ENCODE measurements at places on chromosomes 11 and 22.

DNA sequence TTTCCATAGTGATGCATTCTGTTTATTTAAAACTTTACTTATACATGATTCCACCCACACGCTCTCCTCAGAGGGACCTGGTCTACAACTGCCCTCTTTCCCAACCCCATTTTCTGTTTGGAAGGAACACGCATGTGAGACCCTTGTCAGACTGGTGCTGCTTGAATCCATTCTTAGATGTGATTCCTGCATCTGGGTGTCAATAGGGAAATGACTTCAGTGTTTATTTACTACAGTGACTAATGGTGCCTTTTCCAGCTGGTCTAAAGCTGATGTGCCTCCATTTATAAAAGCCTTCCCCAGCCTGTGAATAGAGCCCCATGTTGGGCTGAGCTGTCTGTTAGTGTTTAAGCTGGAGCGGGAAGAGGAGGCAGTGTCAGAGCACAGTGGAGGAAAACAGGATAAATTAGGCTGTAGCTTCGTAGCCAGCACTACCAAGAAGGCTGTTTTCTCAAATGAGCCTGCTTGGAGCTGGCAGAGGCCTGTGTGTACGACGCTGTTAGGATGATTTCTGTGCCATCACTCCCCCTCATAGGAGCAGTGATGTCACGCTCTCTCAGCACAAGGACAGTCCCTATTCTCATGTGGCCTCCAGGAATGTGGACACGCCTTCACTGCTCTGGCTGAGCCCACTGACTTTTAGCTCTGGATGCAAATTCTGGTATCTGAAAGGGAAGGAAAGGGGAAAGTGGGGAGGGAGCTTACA is 18.9 kb upstream of the C11orf96 start:
- DNase-seq, result no peak

GRCh38 chr11:120908461-120909181 is 115.3 kb upstream of the TBCEL start:
- DNase-seq, result no peak

DNA sequence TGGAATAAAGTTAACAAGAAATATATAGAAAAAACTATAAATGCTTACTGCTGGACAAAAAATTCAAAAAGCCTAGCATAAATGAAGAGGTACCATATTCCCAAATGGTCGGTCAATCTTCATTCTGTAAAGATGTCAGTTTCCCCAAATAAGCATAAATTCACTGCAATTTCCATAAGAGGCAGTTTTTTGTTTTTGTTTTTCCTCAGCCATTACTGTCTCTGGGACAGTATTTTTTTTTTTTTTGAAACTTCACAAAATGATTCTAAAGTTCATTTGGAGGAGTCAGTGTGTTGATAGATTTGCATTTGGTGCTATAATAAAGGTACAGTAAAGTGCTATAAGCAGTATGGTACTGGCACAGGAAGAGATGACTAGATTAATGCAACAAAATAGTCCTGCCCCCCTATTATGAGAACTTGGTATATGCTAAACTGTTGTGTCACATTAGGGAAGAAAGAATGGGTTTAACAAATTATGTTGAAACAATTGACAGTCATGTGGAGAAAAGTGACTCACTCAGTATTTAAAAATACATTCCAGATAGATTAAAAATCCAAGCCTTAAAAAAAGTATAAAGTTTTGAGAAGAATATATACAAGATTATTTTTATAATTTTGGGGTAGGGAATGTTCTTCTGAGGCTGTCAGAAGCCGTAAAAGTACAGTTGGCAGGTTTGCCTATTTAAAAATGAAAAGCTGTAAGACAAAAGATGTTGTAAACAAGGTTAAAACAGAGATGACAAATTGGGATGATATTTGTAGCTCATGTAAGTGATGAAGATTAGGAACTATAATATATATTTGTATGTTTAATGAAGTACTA is 2.6 kb upstream of the FTH1 start:
- DNase-seq, result no peak

DNA sequence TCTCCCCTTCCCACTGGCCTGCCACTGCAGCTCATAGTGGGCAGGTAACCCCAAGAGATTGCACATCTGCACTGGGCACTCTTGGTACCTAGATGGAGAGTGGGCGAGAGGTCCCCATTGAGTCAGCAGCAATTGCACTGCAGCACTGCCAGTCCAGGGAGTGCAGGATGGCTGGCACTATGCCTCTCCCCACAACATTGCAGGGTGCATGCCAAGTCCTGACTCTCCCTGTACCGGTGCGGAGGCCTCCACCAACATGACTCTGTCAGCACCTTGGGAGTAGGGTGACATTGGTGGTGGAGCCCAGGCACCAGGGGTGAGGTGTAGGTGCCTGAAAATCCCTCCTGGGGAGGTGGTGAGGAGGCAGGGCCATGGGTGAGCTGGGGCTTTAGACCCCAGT is 82.2 kb downstream of the TRAF6 start:
- no peak for DNase-seq

GRCh38 chr11:11141065-11141464 is 212.0 kb downstream of the CSNK2A3 start:
- DNase-seq, result no peak

GRCh38 chr22:30397656-30398635 is 1.1 kb downstream of the SEC14L2 start:
- DNase-seq, result no peak

DNA sequence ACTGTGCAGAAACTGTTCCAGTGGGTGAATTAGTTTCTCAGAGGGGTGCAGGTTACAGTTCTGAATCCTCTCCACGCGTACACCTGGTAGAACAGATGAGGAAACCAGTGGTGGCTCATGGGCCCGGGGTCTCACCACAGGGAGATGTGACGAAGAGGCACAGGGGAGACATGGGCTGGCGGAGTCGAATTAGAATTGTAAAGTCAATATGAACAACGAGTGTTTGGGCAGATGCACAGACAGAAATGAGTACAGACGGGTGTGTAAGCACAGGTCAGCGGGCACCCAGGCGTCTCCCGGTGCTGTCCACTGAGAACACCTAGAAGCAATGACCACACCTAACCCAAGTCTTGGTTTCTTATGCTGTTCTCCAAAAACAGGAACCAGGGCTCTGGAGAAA is 41.8 kb downstream of the GNB1L start:
- DNase-seq, result no peak

GRCh38 chr11:84261707-84262106 is 975.5 kb upstream of the CCDC90B start:
- DNase-seq, result no peak

- no peak for DNase-seq
Observed at GRCh38 chr11:31422703-31423102, 53.0 kb downstream of the DNAJC24 start.

DNA sequence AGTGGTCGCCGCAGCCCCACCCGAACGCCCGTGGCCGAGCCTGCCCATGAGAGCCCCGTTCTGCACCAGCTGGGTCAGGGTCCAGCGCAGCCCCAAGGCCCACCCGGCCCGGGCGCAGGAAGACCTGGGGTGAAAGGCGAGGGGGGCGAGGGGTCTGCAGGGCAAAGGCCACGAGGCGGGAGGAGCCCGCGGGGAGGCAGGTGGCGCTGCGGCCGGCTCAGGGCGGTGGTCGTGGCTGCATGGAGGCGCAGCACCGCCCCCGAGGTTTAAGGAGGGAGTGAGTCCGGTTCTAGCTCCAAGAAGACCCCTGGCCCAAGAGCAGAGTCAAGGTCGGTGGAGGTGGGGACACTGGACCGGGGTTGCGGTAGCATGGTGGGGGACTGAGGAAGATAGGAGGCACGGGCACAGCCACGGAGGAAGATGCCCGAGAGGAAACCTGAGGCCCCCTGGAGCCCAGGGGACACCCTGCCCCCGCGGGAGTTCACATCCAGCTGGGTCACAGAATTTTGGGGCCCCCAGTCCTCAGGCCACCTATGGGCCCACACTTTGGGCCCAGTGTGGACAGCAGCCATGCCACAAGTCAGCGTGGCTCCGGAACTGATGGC is 514 bp upstream of the HDAC10 start:
- DNase-seq, result no peak

GRCh38 chr11:114285599-114285998 is 10.6 kb upstream of the NNMT start:
- no peak for DNase-seq

GRCh38 chr11:61783717-61784505 is 8.5 kb downstream of the TMEM258 start:
- DNase-seq, result no peak

GRCh38 chr22:50507991-50508884 is at the start of gene NCAPH2:
NCAPH2 (plus strand) TSS chr22:50508224; CDS start chr22:50508338, 114 bp downstream.
- peak; percentile 97 for DNase-seq

GRCh38 chr11:94862926-94863880 is 95.0 kb downstream of the AMOTL1 start:
- DNase-seq, result no peak

GRCh38 chr11:102763440-102763839 is 17.0 kb downstream of the MMP10 start:
- DNase-seq, result no peak

- DNase-seq, result no peak
Observed at GRCh38 chr22:38826386-38826785, 17.4 kb downstream of the NPTXR start.
